Ovary (tissue), 10 donors: ENCODE measurements at places on chromosomes 5 and 9. TPM values are rescaled to one million over a fixed set of nuclear protein-coding genes. Genes with fewer than 3 reads are reported as not detected.

GRCh38 chr9:111529787-111530186, 4.8 kb downstream of the ZNF483 start:
- H3K27ac ChIP-seq, result no peak overlapping the region
- no peaks in the 10 kb centered on the region for H3K27me3 ChIP-seq
- no peaks in the 10 kb centered on the region for H3K4me1 ChIP-seq
- no peak overlapping the region for H3K4me3 ChIP-seq

DNA sequence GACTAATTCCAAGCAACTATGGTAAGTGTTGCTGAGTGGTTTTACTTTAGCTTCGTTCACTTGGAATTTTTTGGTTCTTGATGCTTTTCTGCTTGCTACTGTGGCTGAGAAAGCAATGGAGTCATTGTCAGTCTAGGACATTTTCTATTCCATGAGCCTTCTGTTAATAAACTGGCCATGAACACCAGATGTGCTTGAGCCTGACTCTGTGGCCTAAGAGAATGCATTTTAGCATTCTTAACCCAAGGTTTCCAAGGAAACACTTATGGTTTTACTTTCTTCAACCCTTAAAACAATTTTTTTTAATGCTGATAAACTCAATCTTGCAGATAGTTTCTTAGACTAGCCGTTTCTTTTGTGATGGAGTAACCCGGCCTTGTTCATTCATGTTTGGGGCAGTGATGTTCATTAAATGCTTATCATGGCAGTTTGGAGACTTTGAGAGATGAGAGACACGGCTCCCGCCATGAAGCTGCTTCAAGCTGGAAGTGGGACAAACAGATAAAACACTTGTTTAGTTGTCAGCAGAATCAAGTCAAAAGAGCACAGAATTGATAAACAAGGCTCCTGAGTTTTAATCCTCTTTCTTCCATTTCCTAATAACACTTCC, 42.4 kb downstream of the OSTF1 start:
- no peak overlapping the region for H3K4me3 ChIP-seq
- H3K27ac ChIP-seq, result no peak overlapping the region
- no peaks in the 10 kb centered on the region for H3K36me3 ChIP-seq
- H3K27me3 ChIP-seq, result no peaks in the 10 kb centered on the region
- no peak for DNase-seq
- no peaks in the 10 kb centered on the region for H3K4me1 ChIP-seq

NKD2 gene
- total RNA-seq, result 17.2 TPM

PCDHGA11 gene
- total RNA-seq, result 3.2 TPM

SLC34A1 gene
- total RNA-seq, result not detected

PPP2R2B gene
- 2.8 TPM for total RNA-seq

PCDHB7 gene
- 4.6 TPM for total RNA-seq

NAIF1 gene
- total RNA-seq, result 9.2 TPM

LHX6 gene
- 2.1 TPM for total RNA-seq
